Left ventricle myocardium superior (tissue), 1 donor: ENCODE measurements at places on chromosomes 1 and 21. TPM values are rescaled to one million over a fixed set of nuclear protein-coding genes. Genes with fewer than 3 reads are reported as not detected.

Gene PADI2
- 1.1 TPM for total RNA-seq

Gene SYCP1
- not detected for total RNA-seq

Gene VWA1
- total RNA-seq, result 13.5 TPM

Gene KLHDC8A
- not detected for total RNA-seq

Gene AVPR1B
- not detected for total RNA-seq

Gene SPRR2E
- not detected for total RNA-seq

Gene NEXN
- total RNA-seq, result 365 TPM

Gene LORICRIN
- not detected for total RNA-seq

Gene MUL1
- 45.0 TPM for total RNA-seq

DNA sequence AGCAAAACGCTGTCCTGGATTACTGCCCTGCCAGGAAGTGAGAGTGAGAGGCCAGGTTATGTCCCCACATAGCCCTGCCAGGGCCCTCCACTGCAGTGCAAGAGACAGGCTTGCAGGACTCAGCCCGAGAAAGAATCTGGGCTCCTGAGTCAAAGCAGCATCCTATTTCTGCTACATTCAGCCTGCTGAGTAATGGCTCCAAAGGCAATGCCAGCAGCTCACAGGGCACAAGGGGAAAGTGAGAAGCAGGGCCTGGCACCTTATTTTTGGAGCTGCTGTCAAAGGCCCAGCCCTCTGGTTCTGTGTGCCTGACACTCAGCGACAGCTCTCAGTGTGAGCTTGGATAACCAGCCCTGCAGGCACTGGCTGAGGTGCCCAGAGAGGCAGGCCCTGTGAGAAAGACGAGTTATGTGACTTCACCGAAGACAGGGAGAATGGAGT is 83.9 kb downstream of the DTL start:
- DNase-seq, result peak; percentile 77

DNA sequence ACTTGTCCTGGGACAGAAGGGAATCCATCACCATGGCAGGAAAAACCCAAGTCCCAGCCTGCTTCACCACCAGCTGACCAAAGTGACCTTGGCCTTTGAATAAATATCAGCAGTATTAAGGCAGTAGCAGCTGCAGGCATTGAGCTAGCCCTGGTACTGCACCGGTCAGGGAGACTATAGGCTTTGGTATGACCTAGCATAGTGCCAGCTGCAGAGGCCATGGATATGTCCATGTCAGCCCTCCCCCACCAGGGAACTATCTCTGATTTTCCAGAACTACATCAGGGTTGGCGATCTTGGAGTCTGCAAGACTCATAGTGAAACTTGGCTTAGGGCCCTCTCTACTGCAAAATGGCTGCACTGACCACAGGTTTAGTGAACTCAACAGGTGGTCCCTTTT is 49.2 kb upstream of the FAM20B start:
- no peak for DNase-seq

DNA sequence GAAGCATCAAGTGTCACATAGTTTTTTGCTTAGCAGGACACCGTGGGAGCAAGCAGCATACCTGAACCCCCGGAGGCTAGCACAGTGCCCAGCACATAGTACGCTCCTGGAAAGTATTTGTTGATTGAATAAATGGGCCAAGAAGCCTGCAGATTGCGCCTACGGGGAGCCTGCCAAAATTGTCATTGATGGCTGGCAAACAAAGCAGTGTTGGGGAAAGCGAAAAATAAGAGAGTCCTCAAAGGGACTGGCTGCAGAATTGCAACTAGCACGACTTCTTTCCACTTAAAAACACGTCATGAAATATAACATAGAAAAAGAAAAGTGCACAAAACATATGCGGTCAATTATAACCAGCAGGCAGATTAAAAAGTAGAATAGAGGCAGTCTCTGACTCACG is 125.2 kb upstream of the GALNT2 start:
- DNase-seq, result no peak

- DNase-seq, result no peak
Observed at GRCh38 chr1:214660190-214660589, 57.2 kb downstream of the CENPF start.

- DNase-seq, result no peak
Observed at GRCh38 chr21:32653326-32653901, 41.2 kb upstream of the CFAP298 start.

GRCh38 chr1:208273386-208274017 is 29.3 kb upstream of the PLXNA2 start:
- DNase-seq, result no peak

DNA sequence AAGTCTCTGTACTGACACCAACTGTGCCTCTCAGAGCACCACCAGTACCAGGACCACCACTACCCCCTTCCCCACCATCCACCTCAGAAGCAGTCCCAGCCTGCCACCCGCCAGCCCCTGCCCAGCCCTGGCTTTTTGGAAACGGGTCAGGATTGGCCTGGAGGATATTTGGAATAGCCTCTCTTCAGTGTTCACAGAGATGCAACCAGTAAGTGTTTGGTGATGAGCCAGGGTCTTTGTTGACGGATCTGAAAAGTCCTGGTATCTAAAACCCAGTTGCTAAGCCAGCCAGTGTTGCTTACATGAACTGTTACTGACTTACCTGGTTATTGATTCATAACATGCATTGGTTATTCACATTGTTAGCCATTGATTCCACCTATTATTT is 1.1 kb downstream of the C1orf56 start:
- DNase-seq, result no peak

- DNase-seq, result peak; percentile 48
Observed at GRCh38 chr1:183180634-183181056, 5.4 kb upstream of the LAMC2 start.

DNA sequence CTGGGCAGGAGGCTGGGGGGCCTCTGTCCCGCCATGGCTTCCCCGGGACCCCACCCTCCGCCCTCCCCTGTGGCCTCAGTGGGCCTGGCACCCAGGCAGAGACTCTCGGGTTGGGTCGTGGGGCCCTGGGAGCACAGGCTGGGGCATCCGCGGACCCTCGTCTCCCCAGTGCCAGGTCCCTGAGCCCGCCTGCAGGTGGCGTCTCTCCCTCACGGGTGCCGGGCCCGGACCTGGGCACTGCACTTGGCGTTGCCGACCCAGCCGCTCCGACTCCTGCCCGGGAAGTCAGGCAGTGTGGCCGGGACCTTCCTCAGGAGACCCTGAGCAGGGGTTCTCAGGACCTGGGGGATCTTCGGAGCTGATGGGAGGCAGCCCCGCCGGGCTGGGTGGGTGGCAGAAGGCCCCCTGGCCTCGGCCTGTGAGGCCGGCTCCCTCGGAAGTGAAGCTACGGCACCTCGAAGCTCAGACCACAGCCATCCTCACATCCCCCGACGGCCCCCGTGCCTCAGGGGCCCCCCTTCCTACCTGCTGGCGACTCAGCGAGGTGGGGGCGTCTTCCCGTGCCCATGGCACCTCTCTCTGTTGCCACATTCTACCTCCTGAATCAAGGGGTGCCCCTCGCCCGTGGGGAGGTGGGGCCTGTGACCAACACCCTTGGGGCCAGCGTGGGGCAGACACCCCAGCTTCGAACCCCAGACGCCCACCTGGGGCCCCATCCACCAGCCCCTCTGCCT is 6.4 kb upstream of the C1orf159 start:
- peak; percentile 91 for DNase-seq

- DNase-seq, result no peak
Observed at GRCh38 chr1:34843392-34844251, 15.9 kb downstream of the SMIM12 start.

DNA sequence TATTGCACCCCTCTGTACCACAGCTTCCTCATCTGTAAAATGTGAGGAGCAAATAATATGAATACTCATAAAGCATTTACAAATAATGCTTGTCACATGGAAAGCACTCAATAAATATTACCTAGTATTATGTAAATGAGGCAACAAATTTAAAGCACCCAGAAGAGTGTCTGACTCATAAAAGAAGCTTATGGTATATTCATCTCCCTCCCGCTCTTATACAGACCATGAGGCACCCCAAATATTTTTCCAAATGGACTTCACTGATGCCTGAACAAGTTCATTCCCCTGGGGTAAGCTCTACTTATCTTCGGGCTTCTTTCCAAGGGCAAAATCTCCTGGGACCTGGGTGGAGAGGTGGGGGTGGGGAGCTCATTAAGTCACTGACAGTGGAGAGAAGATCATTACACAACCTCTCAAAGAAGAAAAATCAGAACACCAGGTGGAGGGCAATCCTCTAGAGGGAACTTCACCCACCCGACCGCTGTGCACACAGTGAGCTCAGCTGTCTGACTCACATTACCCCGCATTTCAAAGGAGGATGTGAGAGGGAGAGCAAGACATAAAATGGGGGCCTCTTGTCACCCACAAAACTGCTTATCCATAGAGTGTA is 166.2 kb downstream of the ASTN1 start:
- DNase-seq, result no peak

GRCh38 chr21:42747746-42748351 is 94.4 kb downstream of the PDE9A start:
- no peak for DNase-seq

DNA sequence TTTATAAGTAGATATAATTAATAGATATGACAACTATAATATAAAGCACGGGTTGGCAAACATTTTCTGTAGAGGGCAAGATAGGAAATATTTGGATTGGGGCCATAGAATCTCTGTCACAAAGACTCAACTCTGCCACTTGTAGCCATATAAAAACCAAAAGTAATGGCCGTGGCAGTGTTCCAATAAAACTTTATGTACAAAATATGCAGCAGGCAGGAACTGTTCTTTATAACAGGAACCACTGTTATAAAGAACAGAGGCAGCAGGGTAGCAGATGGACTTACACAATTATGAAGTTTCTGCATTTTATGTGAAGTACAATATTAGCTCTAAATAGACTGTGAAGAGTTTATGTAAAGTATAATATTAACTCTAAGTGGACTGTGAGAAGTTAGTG is 16.9 kb upstream of the QSOX1 start:
- DNase-seq, result no peak

DNA sequence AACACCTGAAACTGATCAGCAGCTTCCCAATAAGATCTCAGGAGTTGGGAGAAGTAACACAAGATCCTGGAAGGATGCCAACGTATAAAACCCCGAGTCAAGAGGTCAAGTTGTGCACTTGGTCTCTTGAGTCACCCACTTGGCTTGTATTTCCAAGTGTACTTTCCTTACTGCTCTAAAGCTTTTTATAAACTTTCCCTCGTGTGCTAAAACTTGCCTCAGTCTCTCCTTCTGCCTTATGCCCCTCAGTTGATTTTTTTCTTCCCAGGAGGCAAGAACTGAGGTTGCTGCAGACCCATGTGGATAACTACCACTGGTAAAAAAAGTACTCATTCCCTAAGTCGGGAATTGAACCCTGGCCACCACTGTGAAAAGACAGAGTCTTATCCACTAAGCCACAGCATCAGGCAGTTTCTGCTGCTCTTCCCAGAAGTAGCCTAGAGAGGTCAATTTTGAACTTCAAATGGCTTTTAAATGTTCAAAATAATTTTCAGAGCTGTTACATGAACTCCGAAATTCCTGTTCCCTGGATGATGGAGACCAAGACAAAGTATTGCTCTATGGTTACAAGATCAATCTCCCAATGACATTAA is 28.9 kb downstream of the ITLN2 start:
- no peak for DNase-seq

- DNase-seq, result no peak
Observed at GRCh38 chr21:25890001-25890400, 155.2 kb downstream of the GABPA start.

DNA sequence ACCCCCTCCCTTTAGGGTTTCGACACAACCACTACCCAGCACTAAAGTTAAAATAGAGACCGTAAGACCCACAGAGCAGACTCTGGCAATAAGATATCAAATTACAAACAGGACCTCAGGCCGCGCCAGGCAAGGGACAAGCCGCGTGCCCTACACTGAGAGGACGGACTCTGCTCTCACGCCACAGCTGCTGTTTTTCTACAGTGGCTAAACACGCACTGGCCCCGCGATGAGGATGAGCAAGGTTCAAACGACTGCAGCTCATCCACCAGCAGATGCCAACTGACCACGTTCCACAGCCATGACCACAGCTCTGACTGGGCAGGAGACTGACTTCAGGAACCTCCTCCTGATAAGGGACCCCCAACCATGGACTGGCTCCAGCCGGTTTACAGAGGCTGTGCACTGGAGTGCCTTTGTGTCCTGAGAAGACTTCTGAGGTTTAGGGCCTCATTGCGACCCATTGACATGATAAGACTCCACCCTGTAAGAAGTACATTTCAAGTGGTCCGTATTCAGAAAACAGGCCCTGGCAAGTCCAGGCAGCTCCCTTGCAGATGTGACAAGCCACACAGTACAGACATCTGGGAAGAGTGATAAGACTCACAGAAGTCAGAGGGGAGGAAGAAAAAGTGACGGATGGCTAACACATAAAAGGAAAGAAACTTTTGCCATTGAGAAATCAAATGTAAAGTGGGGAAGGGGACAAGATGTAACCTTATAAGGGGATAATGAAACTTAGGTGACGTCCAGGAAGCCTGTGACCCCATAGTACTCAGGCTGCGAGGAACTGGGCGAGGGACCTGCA is 1.5 kb upstream of the KRTAP10-6 start:
- peak; percentile 37 for DNase-seq

GRCh38 chr1:24369801-24370200 is 43.8 kb downstream of the STPG1 start:
- no peak for DNase-seq

GRCh38 chr1:154599658-154600057 is 8.3 kb downstream of the ADAR start:
- DNase-seq, result no peak

DNA sequence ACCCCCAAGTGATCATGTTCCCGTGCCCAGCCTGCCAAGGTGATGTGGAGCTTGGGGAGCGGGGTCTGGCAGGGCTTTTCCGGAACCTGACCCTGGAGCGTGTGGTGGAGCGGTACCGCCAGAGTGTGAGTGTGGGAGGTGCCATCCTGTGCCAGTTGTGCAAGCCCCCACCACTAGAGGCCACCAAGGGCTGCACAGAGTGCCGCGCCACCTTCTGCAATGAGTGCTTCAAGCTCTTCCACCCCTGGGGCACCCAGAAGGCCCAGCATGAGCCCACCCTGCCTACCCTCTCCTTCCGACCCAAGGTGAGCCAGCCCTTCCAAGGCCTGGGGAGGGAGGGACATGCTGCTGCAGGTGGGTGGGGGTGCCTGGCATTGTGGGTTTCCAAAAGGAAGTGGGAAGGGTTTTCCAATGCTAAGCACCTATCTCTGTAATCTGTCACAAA is 2.3 kb downstream of the TRIM46 start:
- peak; percentile 30 for DNase-seq
